ENCODE measurements at places on chromosomes 7 and 10. TPM values are rescaled to one million over a fixed set of nuclear protein-coding genes. Genes with fewer than 3 reads are reported as not detected.

DNA sequence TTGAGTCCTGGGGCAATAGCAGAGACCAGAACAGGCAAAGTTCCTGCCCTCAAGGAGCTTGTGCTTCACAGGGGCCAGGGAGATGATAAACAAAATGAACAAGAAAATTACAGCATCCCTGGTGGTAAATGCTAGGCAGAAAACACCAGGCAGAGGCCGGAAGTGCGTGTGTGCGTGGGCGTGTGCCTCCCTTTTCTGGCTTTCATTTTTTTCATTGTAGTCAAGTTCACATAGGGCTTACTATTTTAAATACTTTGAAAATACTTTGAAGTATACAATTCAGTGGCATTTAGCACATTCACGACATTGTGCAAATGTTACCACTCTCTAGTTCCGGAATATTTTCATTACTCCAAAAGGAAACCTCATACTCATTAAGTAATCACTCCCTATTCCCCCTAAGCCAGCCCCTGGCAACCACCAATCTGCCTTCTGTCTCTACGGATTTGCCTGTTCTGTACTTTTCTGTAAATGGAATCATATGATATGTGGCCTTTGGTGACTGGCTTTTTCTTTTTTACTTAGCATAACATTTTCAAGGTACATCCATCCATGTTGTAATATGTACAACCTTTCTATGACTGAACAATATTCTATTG, 88.1 kb upstream of the PDCD4 start:
- no peak overlapping the region for H3K4me3 ChIP-seq
- H3K27me3 ChIP-seq: no peaks in the 10 kb centered on the region
- H3K36me3 ChIP-seq: no peaks in the 10 kb centered on the region
- DNase-seq: no peak

Gene UPP1
- total RNA-seq: 54.2 TPM

DNA sequence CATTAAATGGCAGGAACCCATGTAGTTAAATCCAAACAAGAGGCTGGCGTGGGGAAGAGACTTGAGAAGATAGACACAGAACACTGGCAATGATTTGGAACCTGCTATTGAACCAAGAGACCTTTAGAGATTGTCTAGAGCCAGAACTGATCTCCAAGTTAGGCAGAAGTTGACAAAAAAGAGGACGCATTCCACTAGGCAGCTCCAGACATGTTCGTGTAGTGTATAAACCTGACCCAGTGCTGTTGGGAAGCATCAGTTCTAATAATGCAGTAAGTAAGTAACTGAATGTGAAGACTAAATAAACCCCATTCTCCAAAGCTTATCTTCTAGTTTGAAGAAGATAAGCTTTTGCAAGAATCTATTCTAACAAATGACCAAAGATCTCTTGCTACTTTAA, 50.8 kb downstream of the AP3M1 start:
- no peak overlapping the region for H3K27ac ChIP-seq
- H3K36me3 ChIP-seq: peaks cover 82% of the 10 kb centered on the region
- no peak for DNase-seq
- no peak overlapping the region for H3K4me3 ChIP-seq
- no peaks in the 10 kb centered on the region for H3K4me1 ChIP-seq
- no peaks in the 10 kb centered on the region for H3K27me3 ChIP-seq

DNA sequence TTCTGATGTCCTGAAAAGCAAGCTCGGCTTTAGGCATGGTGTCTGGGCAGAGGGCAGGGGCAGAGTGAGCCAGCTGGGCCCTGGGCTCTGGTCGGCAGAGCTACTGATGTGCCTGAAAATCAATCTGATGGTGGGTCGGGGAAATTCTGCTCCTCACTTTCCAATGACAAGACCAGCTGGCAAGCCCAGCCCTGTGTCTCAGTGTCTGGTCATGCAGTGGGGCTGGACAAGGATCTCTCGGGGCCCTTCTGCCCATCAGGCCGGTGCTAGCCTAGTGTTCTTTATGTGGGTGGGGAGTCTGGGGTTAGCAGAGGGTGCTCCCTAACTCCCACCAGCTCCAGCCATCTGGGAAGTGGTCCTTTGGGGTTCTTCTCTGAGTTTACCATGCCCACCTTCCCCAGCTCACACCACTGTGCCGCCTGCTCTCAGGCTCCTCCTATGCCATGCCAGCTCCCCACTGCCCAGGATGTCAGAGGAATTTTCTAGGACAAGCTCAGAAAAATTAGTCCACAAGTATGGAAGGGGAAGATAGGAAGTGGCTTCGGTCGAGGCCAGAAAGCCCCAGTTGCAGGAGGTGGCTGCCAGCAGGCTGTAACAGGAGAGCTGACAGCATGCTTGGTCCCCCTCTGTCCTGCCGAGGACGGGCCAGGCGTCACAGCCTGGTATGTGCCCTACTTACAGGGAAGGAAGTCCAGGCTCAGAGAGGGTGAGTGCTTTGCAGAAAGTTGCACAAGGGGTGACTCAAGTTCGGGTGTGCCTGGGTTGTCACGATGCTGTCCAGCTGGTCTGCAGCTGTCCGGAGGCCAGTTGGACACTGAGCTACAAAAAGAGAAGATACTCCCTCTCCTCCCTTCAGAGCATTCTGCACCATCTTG, 135.2 kb downstream of the ADCY1 start:
- no peaks in the 10 kb centered on the region for H3K36me3 ChIP-seq
- no peak overlapping the region for H3K4me3 ChIP-seq
- no peaks in the 10 kb centered on the region for H3K4me1 ChIP-seq
- no peak overlapping the region for H3K27ac ChIP-seq

Gene FAM131B
- 7.6 TPM for total RNA-seq

DNA sequence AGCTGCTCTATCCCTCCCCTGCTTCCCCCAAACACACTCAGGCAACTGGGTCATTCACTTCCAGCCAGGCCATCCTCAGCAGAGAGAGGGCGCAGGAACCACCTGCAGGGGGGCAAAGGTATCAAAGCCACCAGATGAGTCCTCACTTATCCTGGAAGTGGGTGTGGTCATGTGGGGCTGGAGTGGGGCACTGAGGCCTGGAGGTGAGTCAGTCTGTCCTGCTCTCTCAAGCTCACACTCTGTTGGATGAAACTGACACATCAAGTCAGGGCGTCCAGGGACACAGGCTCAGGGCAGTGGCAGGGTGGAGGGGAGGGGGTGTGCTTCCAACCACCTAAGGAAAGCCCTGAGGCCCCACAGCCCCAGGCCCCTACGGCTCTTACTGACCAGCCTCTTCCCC, 8.0 kb upstream of the ELFN1 start:
- no peak overlapping the region for H3K27ac ChIP-seq
- no peaks in the 10 kb centered on the region for H3K36me3 ChIP-seq
- peaks cover 11% of the 10 kb centered on the region for H3K27me3 ChIP-seq
- no peak for DNase-seq
- H3K4me1 ChIP-seq: peaks cover 5% of the 10 kb centered on the region
- no peak overlapping the region for H3K4me3 ChIP-seq

DNA sequence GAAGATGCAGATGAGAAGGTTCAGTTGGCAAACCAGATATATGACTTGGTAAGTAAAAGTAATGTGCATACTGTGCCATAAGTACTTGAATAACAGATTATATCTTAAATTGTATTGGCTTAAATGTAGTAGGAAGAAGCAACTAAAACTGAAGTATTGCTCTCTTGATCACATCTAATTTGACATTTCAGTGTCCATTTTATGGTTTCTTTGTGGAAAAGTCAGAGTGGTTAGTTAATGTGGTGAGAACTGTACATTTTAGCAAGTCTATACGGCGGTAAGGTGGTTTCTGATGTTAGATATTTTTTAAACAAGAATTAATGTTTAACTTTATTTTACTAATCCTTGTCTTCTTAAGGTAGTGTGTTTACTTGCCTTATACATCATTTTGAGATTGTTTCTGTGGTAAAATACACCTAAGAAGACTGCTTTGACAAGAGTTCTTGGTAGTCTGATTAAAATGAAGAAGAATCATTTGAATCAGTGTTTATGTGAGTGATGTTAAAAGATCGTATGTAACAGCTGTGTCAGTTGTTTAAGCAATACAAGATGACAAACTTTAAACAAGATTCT, 5.1 kb downstream of the ING3 start:
- no peak overlapping the region for H3K27ac ChIP-seq
- no peak overlapping the region for H3K4me3 ChIP-seq
- no peaks in the 10 kb centered on the region for H3K27me3 ChIP-seq
- DNase-seq: no peak
- peaks cover 6% of the 10 kb centered on the region for H3K4me1 ChIP-seq

- no peak for DNase-seq
- H3K4me1 ChIP-seq: no peaks in the 10 kb centered on the region
- no peak overlapping the region for H3K27ac ChIP-seq
- no peak overlapping the region for H3K4me3 ChIP-seq
- H3K36me3 ChIP-seq: no peaks in the 10 kb centered on the region
- no peaks in the 10 kb centered on the region for H3K27me3 ChIP-seq
Observed at GRCh38 chr10:10526846-10527245, 490.8 kb upstream of the CELF2 start.
